Left cardiac atrium (tissue), 4 donors: ENCODE measurements at places on chromosomes 11 and 22.

- no peak for DNase-seq
These were observed 15.0 kb upstream of the ANO1 start for GRCh38 chr11:70063121-70063520.

DNA sequence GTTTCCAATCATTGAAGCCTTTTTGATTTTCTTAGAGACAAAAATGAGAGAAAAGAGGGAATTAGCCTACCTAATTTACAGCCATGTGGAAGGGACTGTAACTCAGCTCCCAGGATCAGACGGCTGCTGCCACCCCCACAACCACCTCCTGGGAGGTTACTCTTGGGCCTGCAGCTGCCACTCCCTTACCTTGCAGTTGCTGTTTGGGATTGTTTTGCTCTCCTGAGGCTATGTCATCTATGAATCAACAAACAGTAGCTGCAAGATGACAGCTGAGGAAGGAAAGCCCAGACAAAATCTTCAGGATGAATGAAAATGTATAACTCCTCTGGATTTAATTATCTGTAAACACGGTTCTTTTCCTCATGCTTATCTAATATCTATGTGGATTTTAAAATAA, 28.0 kb upstream of the ZC3H12C start:
- DNase-seq, result no peak

DNA sequence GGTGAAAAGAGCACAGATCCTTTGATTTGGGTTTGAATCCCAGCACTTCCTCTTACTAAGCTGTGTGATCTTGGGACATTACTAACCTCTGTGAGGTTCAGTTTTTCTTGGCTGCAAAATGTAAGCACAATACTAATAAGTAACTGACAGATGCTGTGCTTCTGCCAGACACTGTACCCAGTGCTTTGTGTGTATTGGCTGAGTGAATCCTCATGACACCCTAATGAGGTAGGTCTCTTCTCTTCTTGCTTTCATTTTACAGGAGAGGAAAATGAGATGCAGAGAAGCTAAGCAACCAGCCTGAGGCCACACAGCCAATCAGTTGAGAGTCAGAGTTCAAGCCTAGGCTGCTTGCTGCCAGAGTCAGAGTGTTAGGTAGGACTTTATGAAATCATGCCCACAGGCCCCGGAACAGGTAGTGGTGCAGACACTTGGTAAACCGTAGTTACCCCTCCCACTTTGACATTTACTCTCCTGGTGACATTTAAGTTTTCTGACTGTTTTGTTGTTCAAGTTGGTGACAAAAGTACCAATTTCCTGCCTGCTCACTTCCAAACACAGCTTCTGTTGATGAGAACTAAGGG, 21.2 kb downstream of the PTPRJ start:
- no peak for DNase-seq

GRCh38 chr11:126426820-126427749, 71.6 kb downstream of the ST3GAL4 start:
- DNase-seq, result no peak

DNA sequence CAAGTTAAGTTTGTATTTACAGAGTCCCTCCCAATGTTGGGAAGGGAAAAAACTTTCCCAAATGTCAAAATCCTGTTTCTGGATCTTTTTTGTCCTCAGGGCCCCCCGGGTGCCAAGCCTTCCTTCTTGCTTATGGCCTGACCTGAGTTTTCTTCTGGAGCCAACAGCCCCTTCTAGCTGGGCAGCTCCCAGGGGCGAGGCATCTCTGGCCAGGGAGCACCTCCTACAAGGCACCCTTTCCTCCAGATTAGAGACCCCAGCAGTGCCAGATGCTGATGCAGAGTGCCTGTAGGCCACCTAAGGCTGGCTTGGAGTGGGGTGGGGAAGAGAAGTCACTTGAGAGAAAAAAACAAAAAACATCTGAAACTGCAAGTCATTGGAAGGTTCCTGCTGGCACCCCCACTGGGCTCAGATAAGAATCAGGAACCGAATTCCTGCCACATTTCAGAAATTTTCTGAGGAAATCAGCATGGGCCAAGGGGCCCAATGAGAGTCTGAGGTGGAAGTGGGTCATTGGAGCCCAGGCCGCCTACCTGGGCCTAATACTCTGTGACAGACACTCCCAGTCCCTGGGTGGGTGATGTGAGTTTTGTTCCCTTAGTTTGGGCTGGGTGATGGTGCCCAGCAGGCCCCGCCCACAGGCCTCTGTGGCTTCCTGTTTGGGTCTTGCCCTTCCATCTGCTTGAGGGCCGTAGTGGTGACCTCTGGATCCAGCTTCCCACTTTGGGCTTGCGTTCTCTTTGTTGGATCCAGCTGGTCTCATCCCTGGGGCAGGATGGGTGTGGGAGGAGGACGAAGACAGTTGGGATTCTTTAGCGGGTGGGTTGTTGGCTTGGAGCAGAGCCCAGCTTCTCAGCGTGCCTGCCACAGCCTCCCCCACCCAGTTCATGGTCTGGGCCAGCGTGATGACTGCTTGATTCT, 40.6 kb downstream of the PARVA start:
- DNase-seq, result peak; percentile 38

DNA sequence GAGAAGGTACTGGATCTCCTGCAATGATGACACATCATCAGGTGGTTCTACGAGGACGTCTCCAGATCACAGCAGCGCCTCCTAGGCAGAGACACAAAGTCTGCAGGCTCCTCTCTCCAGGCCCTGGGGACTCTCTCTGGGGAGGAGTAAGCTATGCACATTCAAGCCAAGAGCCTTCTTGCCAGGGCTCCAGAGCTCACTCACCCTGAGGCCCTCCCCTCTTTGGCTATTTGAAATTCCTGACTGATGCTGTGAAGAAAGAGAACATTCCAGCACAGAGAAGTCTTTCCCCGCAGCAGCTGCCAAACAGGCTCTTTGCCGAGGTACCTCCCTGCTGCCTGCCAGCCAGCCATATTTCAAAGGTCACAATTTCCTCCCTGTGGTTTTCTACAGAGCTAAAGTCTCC, 204.9 kb downstream of the CSNK2A3 start:
- DNase-seq, result peak; percentile 85

DNA sequence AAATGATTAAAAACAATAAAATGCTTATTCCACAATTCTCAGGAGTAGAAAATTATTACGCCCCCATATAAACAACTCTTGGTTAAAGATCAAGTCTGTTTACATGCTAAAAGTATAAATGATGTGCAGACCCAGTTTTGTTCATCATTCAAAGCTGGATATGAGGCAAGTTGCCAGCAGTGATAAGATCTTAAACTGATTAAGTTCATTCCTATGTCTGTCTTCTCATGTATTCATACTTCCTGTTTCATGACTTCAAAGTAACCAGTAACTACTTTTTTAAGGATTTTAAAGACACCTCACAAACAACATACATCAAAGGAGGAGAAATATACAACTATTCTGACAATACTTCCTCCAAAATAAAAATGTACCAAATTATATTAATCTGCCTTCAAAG, 55.0 kb upstream of the ARHGAP32 start:
- DNase-seq, result no peak

DNA sequence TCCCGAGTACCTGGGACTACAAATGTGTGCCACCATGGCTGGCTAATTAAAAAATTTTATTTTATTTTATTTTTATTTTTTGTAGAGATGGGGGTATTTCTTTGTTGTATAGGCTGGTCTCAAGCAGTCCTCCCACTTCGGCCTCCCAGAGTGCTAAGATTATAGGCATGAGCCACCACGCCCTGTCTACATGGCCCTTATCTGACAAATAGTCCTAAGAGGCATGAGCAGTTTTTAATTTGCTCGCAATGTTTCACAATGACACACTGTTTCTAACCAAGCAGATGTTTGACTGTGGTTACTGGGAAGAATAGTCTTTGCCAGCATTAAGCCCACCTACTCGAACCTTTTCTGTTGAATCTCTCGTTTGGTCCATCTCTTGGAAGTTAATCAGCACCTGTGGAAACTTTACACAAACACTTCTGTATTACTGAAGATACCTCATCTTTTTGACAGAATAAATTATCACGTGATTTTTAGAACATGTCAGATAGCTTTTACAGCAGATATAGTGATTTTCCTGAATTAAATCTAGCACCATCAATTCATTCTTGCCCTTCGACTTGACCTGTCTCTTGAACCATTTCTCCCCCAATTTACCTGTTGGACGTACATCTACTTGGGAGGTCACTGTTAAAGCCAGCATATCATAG, 71.4 kb downstream of the MTMR3 start:
- DNase-seq, result no peak

- peak; percentile 63 for DNase-seq
These were observed 50.4 kb downstream of the FAM83F start for GRCh38 chr22:40044870-40045834.

GRCh38 chr11:7696424-7696823, 9.9 kb downstream of the OVCH2 start:
- no peak for DNase-seq

DNA sequence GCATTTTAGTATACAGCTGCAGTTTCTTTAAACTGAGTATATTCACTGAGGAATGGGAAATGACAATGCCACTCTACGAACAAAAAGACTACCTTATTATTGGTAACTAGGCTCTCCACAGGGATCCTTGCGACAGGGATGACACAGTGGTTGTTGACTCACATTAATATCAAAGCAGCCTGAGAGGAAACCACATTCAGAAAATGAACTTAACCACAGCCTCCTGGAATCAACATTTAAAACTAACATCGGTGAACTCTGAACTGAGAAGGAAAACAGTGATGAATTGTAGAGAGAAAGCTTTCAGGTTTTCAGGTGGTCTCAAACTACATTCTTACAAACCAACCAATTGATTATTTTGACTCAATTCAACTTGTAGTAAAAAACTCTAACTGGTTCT, 90.3 kb upstream of the MTMR2 start:
- DNase-seq, result no peak

DNA sequence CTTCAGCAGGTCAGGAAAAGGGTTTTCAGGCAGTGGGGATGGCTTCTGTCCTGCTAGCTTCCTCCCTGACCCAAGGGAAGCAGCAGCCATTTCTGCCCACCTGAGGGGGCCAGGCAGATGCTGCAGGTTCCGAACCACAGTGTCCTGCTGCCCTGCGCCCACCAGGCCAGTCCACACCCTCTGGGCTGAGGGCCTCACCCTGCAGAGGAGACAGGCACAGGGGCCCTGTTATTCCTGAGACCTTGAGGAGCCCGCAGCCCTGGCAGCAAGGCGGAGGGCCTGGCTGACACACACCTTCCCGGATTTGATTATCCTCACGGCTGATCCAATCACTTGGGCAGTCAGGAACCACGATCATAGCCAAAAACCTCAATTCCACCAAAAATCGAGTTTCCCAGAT, 725.8 kb downstream of the BRD1 start:
- no peak for DNase-seq

- DNase-seq, result no peak
These were observed 5.4 kb downstream of the FAM83F start for GRCh38 chr22:40000171-40000570.

DNA sequence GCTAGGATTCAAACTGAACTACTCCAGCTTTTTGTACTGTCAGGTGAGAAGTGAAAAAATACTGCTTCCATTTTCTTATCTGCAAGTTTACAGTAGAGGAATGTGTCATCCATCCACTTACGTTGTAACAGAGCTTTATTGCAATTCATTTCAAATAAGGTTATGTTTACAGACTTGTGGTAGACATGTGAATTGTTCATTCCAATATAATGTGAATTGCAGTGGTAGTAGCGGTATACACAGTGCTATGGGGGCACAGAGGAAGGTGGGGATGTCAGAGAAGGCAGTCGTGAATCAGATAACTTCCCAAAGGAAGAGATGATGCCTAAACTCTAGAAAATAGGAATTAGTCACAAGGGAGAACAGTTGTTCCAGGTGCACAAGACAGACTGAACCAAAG, 42.5 kb downstream of the CEP57 start:
- no peak for DNase-seq

DNA sequence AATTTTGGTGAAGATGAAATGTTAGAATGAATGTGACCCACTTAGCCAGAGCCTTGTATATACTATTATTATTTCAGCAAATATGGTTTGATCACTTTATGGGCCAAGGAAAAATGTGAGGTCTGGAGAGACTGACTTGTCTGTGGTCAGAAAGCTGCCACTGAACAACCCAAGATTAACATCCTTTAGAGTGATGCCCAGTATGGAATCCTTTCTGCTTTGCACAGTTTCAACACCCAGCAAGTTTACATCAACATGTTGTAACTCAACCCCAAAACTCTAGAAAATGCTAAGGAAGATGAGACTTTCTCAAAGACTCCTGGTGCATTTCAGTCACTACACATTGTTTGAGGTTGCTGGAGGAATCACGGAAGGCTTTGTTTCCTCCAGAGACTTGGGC, 107.7 kb downstream of the SNX19 start:
- no peak for DNase-seq

- no peak for DNase-seq
These were observed 27.6 kb downstream of the APLP2 start for GRCh38 chr11:130097285-130097684.

GRCh38 chr11:124085997-124086846, 29.0 kb upstream of the VWA5A start:
- DNase-seq, result no peak

- no peak for DNase-seq
These were observed 33.1 kb downstream of the GNAZ start for GRCh38 chr22:23103199-23103954.

GRCh38 chr11:99117603-99118002, 96.9 kb downstream of the CNTN5 start:
- no peak for DNase-seq

DNA sequence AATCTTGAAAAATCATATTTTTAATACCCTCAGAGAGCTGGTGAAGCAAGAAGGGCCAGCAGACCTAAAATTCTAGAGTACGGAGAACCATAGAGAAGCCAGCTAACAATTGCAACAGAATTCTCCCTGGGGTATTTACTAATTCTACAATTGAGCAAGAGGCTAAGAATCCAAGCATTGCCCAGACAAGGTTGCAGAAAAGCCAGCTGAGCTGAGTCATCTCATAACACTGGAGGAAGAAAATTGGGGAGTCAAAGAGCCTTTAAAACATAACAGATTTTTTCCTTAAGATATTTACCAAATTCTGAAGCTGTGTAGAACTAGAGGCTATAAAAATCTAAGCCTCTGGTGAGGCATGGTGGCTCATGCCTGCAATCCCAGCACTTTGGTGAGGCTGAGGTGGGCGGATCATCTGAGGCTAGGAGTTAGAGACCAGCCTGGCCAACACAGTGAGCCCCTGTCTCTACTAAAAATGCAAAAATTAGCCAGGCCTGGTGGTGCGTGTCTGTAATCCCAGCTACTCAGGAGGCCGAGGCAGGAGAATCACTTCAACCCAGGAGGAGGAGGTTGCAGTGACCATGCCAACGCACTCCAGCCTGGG, 13.6 kb upstream of the TMEM216 start:
- peak; percentile 43 for DNase-seq

GRCh38 chr11:133724116-133724515, 121.2 kb downstream of the SPATA19 start:
- no peak for DNase-seq

- no peak for DNase-seq
These were observed 213.3 kb downstream of the MN1 start for GRCh38 chr22:27588268-27588667.

DNA sequence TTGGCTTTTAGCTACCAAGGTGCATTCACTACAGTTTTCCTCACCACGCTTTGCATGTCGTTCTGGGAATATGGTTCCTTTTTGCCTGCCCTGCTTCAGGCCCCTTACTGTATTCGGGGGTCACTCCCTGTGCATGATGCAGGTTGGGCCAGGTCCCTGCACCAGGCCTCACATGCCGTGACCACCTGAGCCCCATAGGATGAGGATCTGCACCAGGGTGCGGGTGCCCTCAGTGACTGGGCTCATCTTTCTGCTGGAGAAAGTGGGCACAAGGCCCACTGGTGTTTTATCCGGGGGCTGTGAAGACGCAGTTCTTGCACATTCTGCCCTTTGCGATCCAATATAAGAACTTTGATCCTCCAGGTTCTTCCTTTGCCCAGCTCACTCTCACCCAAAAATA, 45.7 kb upstream of the CABP7 start:
- no peak for DNase-seq

GRCh38 chr11:92458486-92458885, 233.9 kb downstream of the FAT3 start:
- no peak for DNase-seq
